ENCODE measurements at places on chromosomes 2 and 18. TPM values are rescaled to one million over a fixed set of nuclear protein-coding genes. Genes with fewer than 3 reads are reported as not detected.

- DNase-seq, result no peak
Observed at GRCh38 chr2:150260636-150261035, 226.8 kb downstream of the RND3 start.

Gene IL1B
- total RNA-seq, result not detected

GRCh38 chr2:88669482-88670214 is 21.8 kb upstream of the RPIA start:
- DNase-seq, result no peak

Gene KCNE4
- total RNA-seq, result 11.6 TPM

DNA sequence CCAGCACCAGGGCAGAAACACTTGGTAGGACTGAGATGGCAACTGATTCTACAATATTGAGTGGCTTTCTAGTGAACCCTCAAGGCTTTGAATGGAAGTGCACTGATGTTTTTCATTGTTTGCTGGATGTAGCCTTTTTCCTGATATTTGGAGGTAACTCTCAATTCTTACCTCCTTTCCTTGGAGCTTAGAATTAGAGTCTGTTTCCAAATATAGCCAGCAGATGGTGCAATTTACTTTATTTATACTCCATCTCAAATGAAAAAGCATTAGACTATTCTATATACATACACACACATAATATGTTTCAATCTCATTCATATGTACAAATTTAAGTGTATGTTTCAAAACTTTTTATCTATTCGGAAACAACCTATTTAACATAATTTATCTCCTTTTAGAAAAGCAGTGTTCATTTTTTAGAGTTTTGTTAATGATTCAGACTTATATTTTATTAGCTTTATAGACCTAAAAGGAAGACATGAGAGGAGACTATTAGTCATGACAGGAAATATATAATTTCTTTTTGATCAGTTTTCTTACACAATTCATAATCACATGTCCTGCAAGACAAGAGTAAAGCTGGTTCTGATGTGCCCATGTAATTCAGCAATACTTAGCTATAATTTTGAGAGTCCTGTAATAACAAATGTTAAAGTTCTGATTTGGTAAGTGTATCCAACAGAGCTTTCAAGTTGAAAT is 124.8 kb downstream of the NUP35 start:
- no peak for DNase-seq

DNA sequence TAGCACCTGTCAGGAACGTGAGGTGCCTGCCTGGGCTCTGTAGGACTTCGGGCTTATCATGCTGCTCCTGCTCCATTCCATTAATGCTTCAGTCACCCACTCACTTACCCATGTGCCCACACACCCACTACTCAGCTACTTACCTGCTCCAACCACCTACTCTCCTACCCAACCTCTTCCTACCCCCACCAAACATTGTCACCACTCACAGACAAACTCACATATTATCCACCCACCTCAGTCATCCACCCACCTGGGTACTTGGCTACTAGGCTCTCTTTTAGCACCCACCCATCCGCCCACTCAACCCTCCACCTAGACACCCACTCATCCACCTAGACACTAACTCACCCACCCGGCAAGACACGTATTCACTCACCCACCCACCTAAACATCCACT is 724.7 kb upstream of the RAB6C start:
- DNase-seq, result no peak

DNA sequence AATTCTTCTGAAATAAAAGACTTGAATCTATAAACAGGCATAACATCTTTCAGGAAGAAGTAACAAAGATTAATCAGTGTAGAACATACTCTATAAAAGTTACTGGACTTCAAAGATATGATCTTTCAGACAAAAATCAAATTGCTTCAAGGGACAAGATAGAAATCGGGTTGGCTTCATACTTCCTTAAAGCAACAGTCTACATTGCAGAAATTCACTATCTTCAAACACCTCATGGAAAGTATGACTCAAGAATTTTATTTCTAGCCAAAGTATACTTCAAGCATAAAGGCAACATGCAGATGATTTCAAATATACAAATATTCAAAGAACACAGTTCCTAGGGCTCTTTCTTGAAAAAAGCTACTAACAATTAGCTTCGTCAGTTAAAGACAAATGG is 240.7 kb downstream of the SRBD1 start:
- DNase-seq, result no peak
